ENCODE measurements at places on chromosomes 6 and 20. TPM values are rescaled to one million over a fixed set of nuclear protein-coding genes. Genes with fewer than 3 reads are reported as not detected.

DNA sequence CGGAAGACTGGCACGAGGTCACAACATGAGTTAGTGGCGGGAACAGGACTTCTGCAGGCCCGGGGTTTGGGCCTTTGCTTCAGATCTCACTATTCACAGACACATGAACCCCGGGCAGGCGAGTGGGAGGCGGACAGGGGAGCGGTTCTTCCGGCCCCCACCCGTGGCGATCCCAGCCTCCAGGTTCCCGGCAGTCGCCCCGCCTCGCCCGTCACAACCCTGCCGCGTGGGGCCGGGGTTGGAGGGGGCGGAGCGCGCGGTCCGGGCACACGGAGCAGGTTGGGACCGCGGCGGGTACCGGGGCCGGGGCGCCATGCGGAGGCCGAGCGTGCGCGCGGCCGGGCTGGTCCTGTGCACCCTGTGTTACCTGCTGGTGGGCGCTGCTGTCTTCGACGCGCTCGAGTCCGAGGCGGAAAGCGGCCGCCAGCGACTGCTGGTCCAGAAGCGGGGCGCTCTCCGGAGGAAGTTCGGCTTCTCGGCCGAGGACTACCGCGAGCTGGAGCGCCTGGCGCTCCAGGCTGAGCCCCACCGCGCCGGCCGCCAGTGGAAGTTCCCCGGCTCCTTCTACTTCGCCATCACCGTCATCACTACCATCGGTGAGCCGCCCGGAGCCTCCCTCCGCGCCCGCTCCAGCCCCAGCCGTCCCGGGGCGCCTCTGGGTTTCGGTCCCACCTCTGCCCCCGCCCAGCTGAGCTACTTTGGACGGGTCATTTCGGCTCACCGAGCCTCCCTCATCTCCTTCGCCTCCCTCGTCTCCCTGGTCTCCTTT is at the start of gene KCNK15:
TSS of gene KCNK15 (plus strand) at position 268 of the 769 bp plus-strand sequence. CDS start at position 314, 46 bp downstream.
- DNase-seq: peak; percentile 64
- no peaks in the 10 kb centered on the region for H3K27me3 ChIP-seq
- peak within 1 kb of the TSS; percentile 40 for H3K27ac ChIP-seq
- peaks cover 20% of the 10 kb centered on the region for H3K4me1 ChIP-seq
- peak within 1 kb of the TSS; percentile 65 for H3K4me3 ChIP-seq
- no peaks in the 10 kb centered on the region for H3K36me3 ChIP-seq

DNA sequence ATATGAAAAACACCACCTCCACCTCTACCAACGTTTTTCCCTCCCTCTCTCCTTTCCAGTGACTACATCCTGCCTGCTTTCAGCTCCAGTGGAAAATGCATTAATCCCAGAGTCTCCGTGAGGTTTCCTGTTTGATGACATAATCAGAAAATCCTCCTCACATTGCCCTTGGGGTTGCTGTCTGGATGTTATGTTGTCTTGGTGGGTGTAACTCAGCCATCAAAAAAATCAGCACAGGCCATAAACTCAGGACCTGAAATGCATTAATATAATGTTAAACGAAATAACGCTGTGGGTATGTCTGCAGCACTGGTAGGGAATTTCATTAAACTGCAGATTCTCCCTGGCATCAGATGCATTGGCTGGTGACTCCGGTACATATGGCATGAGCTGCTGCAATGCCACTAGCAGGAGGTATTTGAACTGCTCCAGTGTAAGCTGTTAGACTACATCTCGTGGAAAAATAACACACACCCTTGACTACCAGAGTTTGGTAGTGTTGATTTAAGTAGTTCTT is 297.8 kb downstream of the PRL start:
- H3K4me3 ChIP-seq: no peak overlapping the region
- no peak for DNase-seq
- peak overlapping the region; percentile 20 for H3K27ac ChIP-seq
- no peaks in the 10 kb centered on the region for H3K36me3 ChIP-seq
- no peaks in the 10 kb centered on the region for H3K4me1 ChIP-seq

- peak; percentile 16 for DNase-seq
- H3K4me1 ChIP-seq: no peaks in the 10 kb centered on the region
- H3K27me3 ChIP-seq: no peaks in the 10 kb centered on the region
- no peak overlapping the region for H3K4me3 ChIP-seq
- no peak overlapping the region for H3K27ac ChIP-seq
- H3K36me3 ChIP-seq: no peaks in the 10 kb centered on the region
These were observed 32.0 kb downstream of the MTHFD1L start for GRCh38 chr6:150897400-150897943.

- no peak overlapping the region for H3K4me3 ChIP-seq
- no peak for DNase-seq
- H3K36me3 ChIP-seq: no peaks in the 10 kb centered on the region
- no peak overlapping the region for H3K27ac ChIP-seq
These were observed 182.1 kb downstream of the KIF6 start for GRCh38 chr6:39543095-39543494.

DNA sequence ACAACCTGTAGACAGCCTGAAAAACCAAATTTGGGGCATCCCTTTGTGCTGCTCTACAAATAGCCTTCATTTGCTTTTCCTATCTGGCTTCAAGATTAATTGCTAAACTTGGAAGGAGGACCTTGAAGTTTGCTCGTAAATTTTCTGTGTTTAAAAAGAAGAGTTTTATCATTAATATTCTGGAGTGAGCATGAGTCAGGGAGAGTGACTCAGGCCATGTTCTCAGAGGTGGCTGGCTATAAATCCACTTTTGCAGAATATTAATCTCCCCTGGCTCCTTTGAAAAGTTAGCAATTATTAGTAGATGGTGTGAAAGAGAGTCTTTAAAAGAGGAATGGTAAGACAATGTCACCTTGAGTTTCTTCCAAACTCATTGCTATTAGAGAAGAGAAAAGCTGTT is 91.0 kb downstream of the ANKEF1 start:
- H3K27me3 ChIP-seq: no peaks in the 10 kb centered on the region
- no peak overlapping the region for H3K4me3 ChIP-seq
- no peak overlapping the region for H3K27ac ChIP-seq
- no peaks in the 10 kb centered on the region for H3K36me3 ChIP-seq
- no peak for DNase-seq

GRCh38 chr6:18829272-18829870 is 442.2 kb downstream of the RNF144B start:
- DNase-seq: no peak
- H3K36me3 ChIP-seq: no peaks in the 10 kb centered on the region
- H3K27ac ChIP-seq: no peak overlapping the region
- no peaks in the 10 kb centered on the region for H3K4me1 ChIP-seq
- no peak overlapping the region for H3K4me3 ChIP-seq

DNA sequence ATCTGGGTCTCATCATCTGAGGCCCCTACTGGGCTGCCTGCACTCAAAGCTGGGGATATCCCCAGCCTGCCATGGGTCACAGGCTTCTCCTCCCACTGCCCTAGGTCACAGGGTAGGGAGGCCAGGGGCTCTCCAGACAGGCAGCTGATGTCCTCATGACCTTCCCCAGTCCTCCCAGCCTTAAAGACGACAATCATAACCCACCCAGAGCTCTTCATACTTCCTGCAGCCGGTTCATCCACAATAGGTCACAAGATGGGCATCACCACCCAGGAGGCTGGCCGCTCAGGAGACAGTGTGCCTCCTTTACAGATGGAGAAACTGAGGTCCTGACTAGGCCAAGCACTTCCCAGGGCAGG is 15.2 kb downstream of the TFEB start:
- no peaks in the 10 kb centered on the region for H3K27me3 ChIP-seq
- H3K4me1 ChIP-seq: peaks cover 98% of the 10 kb centered on the region
- H3K27ac ChIP-seq: peak overlapping the region; percentile 56
- DNase-seq: no peak

DNA sequence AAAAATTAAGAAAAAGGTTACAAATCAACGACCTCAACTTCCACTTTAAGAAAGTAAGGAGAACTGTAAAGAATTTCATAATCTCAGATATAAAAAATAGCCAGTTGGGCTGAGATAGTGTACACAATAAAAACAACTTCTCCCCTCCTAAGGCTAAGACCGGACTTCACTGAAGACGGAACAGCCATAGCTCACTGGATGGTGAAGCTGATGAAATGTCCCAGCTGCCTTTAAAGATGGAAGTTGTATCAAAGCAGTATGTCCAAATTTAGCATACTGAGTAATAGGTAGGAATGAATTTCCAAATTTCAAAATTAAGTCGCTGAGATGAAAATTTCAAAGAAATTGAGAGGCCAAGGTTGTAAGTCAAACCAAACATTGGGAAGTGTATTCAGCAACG is 153.3 kb downstream of the RNGTT start:
- no peaks in the 10 kb centered on the region for H3K36me3 ChIP-seq
- no peak overlapping the region for H3K4me3 ChIP-seq
- no peaks in the 10 kb centered on the region for H3K27me3 ChIP-seq
- no peak overlapping the region for H3K27ac ChIP-seq

DNA sequence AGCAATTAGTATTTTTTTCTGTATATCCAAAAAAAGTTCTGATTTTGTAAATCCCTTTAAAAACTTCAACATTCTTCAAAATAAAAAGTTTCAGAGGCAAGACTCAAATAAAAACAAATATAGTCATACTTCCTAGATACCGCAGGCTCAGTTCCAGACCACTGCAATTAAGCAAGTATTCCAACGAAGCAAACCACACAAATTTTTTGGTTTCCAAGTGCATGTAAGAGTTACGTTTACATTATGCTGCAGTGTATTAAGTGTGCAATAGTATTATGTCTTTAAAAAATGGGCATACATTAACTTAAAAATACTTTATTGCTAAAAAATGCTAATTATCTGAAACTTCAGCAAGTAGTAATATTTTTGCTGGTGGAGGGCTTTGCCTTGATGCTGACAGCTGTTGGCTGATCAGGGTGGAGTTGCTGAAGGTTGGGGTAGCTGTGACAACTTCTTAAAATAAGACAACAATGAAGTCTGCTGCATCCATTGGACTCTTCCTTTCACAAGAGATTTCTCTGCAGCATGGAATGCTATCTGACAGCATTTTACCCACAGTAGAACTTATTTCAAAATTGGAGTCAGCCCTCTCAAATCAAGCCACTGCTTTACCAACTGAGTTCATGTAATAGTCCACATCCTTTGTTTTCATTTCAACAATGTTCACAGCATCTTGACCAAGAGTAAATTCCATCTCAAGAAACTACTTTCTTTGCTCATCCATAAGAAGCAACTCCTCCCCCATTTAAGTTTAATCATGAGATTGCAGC is 46.0 kb downstream of the PHIP start:
- H3K4me1 ChIP-seq: no peaks in the 10 kb centered on the region
- H3K36me3 ChIP-seq: peaks cover 7% of the 10 kb centered on the region
- no peak overlapping the region for H3K27ac ChIP-seq

DNA sequence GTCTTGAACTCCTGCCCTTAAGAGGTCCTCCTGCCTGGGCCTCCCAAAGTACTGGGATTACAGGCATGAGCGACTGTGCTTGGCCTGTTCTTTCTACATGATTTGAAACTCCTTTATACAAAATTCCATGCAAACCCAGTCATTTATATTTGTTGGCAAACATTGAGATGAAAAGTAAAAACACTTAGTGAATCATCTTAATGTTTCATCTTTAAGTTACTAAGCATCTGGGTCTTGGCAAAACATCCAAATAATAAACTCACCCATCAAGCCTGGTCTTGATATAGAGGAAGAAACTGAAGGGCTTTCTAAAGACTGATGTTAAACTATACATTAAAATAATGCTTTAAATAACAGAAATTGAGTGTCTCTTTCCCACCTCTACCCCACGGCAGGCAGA is 95.1 kb downstream of the FUT9 start:
- no peak overlapping the region for H3K4me3 ChIP-seq
- no peak for DNase-seq
- no peaks in the 10 kb centered on the region for H3K4me1 ChIP-seq
- no peaks in the 10 kb centered on the region for H3K27me3 ChIP-seq

DNA sequence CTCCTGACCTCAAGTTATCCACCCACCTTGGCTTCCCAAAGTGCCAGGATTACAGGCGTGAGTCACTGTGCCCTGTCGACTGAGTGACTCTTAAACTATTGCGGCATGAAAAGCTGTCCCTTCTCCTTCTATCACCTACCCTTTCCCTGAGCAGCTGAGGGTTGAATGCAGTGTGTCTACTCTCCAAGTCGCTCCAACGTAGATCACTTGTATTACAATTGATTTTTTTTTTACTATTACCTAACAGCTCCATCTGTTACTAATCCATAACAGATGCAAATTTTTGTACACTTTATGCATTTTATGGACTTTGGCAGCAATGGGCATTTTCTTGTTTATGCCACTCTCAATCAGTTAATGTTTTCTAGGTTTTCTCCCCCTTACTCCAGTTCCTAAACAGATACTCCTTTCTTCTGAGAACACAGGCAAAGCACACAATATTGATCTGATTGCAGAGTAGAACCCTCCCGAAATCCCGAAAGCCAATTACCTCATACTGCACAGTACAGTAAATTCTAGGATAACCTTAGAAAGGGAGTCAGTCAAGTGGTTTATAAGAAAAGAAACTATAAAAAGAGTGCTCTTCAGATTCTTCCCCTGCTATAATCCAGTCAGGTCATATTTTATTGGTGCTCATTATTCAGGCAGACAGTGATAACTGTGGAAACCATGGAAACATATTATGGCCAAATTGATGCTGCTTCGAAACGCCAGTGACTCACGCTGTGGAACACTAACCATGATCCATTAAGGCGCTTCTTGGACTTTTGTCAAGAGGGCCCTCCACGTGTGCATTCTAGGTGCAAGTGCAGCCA is 273.0 kb downstream of the ADGB start:
- no peak overlapping the region for H3K27ac ChIP-seq
- H3K4me1 ChIP-seq: no peaks in the 10 kb centered on the region
- no peak overlapping the region for H3K4me3 ChIP-seq

DNA sequence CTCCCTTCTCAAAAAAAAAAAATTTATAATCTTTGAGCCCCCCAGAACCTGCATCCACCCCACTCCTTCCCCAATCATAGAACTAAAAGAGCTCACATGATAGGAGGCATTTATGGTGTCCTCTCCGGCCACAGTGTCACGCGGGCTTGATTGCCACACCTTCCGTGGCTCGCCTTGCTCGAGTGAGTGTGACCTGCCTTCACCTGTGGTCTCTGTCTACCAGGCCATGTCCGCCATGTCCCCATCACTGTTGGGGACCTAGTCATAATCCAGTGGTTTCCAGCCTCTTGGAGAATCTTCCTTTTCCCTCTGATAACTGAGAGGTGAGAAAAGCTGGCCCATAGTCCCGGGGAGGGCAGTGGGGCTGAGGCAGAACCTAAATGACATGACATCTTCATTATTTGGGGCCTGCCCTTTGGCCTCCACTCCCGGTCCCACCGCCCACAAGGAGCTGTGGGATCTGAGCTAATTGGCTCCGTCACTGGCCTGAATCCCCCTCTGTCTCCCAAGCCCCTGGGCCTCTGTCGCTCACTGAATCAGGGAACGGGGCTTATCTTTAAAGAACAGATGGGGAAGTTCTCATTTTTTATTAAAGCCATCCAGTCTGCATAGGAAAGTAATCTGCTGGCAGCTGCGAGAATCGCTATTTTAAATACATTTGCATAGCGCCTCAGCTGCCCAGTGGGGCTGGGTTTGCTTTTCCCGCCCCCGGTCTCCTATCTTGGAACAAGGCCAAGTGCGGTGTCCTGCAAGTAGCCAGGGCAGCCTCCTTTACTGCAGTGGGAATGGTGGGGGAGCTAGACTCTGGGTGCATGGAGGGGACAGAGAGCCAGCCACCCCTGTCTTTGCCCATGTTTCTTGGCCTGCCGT is 197.6 kb upstream of the PMEPA1 start:
- DNase-seq: no peak
- H3K4me1 ChIP-seq: no peaks in the 10 kb centered on the region
- H3K36me3 ChIP-seq: no peaks in the 10 kb centered on the region
- H3K4me3 ChIP-seq: no peak overlapping the region
- H3K27me3 ChIP-seq: no peaks in the 10 kb centered on the region
- no peak overlapping the region for H3K27ac ChIP-seq

Gene TRIM40
- total RNA-seq: not detected

Gene GJA10
- not detected for total RNA-seq

Gene BAG2
- 12.3 TPM for total RNA-seq

Gene TRIM10
- not detected for total RNA-seq

Gene RAET1G
- total RNA-seq: 1.5 TPM

Gene B3GAT2
- 0.07 TPM for total RNA-seq

Gene HLA-DOB
- not detected for total RNA-seq

Measured in right atrium auricular region (tissue), 2 donors.